ENCODE measurements at places on chromosomes 12 and 14. TPM values are rescaled to one million over a fixed set of nuclear protein-coding genes. Genes with fewer than 3 reads are reported as not detected.

The RNASE2 gene
- total RNA-seq: not detected

The NRL gene
- 2.7 TPM for total RNA-seq

DNA sequence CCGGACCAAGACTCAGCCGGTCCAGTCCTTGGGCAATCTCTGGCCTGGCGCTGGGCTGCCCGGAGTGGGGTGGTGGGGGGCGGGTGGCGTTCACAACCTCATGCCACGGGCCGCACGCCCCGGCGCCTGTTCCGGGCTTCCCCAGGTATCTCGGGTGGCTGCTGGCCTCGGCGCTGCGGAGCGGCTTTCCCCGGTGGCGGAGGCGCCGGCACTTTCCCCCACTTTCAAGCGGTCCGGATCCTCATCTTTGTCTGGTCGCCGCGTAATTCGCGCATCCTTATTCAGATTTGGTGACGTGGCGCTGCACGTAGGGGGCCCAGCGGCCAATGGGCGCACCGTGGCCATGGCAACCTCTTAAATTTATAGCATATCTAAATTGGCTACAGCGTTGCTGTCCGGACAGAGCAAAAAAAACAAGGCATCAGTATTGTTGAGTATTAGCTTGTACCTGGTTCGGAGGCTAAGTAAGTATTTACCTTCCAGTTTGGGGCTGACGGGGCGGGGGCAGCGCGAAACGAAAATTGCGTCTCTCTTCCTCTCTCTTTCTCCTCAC is at the start of gene LHX5:
TSS of gene LHX5 (minus strand) at position 253 of the 553 bp plus-strand sequence. CDS start 373 bp downstream, outside the sequence.
- DNase-seq: no peak

GRCh38 chr14:63045612-63046320 is 508 bp upstream of the KCNH5 start:
- no peak for DNase-seq

GRCh38 chr14:70735043-70735442 is 74.3 kb downstream of the MAP3K9 start:
- DNase-seq: no peak

All from activated T-helper 1 cell treated with anti-CD3 and anti-CD28 coated beads, Interleukin-12 subunit alpha, Interleukin-12 subunit beta, Interleukin-2, Interleukin-4 antibody, amounts not matched to agents 30 ng/mL and 10 ng/mL and 1 ng/mL, durations not matched to agents 14 hours and 24 hours and 36 hours (primary cell).